Fibroblast of skin of right biceps (primary cell): ENCODE measurements at places on chromosomes 6 and 20.

DNA sequence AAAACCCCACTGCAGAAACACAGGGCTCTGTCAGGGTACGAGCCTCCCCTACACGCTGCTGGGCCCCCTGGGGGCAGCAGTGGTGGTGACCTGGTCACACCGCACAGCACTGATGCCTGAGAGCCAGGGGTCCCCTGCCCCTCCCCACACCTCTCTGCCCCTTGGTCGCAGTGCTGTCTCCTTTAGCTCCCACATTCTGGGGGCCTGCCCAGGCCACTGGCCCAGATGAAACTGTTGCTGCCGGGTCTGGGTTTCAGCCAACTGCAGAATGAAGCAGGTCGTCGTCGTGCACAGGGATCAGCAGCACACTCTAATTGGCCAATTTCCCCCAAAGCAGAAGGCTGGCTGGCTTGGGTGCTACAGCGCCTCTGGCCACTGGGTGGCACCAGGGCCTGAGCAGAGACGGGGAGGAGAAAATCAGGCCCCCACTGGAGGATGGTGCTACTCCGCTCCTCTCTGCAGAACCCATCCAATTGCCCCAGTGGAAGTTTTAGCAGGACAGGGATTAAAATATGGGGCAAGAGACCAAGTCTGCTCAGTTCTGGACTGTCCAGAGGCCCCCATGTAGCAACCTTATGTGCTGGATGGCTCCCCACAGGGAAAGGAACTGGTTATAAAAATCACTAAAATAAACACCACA, 26.1 kb downstream of the DIDO1 start:
- peak; percentile 60 for DNase-seq

DNA sequence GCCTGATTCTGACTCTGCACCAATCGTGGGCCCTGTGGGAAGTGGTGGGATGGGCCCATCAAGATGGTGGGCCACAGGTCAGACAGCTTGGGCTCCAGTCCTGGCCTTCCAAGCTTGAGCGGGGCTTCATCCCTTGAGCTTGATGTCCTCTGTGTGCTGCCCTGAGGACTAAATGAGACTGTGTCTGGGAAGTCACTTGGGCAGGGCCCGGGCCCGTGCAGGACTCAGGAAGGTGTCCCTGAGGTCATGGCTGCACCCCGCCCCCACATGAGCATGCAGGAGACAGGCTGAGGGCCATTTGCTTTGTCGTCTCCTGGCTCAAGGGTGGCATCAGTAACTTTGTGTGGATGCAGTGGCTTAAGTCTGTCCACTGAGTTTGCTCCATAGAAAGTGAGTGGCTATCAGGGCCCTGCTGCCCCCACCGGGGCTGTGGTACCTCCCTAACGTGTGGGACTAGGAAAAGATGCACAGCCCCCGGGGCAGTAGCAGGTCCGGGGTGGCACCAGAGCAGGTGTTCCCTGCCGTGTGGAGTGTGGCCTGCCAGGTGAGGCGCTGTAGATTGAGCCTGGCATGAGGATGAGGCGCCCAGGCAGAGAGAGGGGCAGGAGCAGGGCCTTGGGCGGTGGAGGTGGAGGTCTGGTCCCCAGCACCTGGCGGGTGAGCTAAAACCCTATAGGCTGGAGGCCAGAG, 298.6 kb downstream of the TAF4 start:
- no peak for DNase-seq

DNA sequence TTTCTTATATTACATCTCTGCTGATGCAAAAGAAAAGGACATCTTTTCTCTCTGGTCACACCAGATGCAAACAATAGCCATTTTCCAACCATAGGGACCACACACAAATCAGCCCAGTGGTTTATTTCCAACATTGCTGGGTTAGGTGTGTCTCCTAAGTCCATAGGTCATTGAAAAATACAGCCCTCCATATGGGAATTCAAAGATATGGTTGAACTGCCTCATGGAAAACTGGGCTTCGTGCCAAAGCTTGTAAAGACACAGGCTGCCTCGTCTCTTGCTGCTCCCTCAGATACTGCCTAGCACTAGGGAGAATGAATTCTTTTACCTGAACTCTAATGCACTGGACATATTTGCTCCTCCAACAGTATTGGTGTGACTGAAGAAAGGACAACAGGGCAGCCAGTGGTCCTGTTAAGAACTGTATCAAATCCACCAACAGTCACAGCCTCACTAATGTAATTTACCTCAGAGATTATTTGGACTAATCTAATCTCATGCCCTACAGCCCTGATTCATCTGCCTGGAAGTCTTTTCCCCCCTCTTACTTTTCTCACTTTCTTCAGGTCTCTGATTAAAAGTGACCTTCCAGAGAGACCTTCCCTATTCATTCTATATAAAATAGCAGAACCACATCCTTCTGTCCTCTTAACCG, 48.3 kb upstream of the TBC1D32 start:
- peak; percentile 22 for DNase-seq

GRCh38 chr6:56246541-56246880, 869 bp downstream of the COL21A1 start:
- DNase-seq = no peak

GRCh38 chr6:141618180-141618581, 514.5 kb upstream of the GJE1 start:
- no peak for DNase-seq
